ENCODE measurements at places on chromosomes 2 and 18.

- no peak for DNase-seq
These were observed 40.6 kb downstream of the CHST10 start for GRCh38 chr2:100376836-100377235.

DNA sequence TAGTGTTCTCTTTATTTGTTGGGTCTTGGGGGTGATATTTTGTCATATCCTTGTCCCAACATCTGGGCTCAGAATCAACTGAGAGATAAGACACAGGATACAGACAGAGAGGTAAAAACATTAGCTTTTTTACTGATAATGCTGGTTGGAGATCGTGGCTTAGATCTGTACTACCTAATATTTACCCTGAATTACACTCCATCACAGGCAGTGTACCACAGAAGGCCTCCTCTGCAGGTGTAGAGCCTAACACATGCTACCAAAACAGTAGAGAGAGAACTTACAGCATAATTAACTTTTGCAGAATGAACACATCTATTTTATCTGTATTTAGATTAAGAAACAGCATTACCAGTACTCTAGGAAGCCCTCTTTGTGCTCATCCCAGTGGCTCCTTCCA, 6.8 kb downstream of the AGPS start:
- DNase-seq: no peak

DNA sequence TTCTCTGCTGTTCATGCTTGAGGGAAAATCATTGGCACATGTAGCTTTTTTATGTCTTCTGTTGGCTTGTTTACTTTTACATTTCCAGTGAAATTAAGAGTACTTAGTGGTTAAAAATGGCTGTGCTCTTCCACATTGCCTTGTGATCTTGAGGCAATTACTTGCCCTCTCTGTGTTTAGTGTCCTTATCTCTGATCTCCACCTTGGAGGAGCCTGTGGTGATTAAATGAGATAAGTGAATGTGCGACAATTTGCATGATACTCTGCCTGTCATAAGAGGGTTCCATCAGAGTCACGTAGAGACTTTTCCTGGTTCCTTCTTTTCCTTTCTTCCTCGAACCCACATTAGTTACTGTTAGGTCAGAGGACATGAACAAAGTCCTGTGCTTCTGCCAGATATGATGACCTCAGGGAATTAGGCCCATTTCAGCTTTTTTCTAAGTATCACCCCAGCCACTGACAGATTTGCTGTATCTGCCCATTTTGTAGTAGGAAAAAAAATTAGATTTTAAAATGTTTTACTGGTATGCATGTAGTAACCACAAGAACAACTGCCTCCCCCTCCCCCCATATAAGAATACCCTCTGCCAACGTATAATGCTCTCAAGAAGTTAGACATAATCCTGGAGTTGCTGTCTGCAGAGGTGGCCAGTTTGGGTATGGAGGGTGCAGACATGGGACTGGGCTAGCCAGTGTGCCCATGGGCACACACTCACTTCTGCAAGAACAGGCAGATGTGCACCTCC, 51.9 kb downstream of the TET3 start:
- no peak for DNase-seq

- no peak for DNase-seq
These were observed 24.3 kb upstream of the CETN1 start for GRCh38 chr18:555705-556457.

DNA sequence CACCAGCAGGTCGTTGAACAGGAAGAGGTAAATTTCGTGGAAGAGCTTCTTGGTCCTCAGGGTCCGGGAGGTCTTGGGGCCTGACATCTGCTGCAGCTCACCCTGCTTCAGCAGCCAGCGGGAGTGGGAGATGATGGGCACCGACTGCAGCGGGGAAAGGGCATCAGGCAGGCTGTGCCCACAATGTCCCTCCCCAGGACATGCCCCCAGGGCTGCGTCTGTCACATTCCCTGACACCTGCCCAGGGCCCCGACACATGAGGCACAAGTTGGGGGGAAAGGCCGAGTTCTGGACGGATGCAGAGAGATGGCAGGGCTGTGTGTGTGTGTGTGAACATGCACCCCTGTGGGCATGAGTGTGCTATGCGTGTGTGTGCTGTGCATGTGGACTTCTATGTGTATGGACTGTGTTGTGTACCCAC, 13.9 kb downstream of the SNORC start:
- DNase-seq: no peak

DNA sequence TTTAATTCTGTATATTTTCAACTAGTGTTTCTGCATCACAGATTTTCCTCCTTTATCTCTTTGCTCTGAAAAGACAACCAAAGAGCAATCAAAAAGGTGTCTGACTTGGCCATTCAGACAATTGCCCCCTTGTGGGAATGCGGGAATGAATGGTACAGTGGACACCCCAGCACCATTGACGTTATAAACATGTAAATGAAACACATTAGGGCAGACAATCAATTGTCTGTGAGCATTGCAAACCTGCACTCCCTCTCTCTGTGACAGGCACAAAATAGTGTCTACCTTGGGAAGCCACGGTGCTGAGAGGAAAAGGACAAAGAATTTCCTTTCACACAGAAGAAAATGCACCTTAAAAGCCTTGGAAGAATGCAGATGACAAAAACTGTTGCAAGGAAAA, 8.0 kb downstream of the ZEB2 start:
- DNase-seq: no peak
